ENCODE measurements at places on chromosomes 1 and 21.

DNA sequence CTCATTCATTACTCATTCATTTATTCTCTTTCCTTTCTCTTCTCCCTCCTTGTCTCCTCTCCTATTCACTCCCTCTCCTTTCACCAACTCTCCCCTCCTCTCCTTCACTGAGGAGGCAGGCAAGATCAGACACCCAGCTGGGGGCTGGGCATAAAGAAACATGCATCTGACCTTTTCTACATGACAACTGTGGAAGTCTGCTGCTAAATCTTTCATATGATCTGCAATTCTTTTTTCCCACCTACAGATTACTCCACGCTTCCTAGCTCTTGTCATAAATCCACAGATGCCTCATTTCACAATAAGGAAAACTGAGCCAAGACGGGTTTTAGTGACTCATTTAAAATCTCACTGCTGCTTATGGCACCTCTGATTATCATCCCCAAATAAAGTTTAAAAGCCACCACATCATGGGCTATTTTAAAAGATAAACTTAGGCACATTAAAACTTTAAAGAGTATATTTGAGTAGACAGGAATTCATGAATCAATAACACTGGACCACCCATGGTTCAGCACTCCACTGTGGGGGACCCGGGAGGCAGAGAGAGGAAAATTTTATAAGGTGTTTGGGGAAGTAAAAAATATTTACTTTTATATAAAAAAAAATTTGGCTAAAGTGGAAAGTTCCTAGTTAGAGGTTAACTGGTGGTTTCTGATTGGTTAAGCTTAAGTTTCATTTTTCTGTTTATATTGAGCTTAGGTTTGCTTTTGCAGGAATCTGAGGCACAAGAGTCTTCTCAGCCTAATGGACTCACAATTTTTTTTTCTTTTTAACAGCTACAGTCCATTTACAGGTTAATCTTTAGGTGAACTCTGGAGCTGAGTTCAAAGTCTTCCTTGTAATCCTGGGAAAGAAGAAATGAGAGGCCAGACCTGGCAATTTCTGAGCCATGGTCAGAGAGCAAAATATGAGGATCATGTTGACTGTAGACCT, 55.8 kb upstream of the DNAH14 start:
- no peak for DNase-seq

- DNase-seq: no peak
Observed at GRCh38 chr1:46549697-46550681, 1.5 kb downstream of the KNCN start.

- DNase-seq: no peak
Observed at GRCh38 chr1:64875606-64876005, 90.7 kb downstream of the JAK1 start.

DNA sequence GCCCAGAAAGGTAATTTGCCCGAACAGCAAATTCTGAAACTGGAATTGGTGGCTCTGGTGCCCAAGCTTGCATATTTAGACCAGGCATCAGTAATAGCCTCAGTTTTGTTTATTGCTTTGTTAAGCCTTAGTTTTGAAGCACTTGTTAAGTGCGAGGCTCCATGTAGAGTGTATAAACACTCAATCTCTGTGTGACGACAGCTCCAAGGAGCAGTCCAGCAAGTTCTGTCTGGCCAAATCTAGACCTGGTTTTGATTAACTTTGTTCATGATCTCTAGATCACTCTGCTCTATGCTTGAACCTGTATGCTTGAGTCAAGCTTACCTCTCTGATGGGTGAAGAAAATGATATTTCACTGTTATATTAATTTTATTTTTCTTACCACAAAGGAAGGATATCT, 37.4 kb downstream of the DOP1B start:
- DNase-seq: no peak

DNA sequence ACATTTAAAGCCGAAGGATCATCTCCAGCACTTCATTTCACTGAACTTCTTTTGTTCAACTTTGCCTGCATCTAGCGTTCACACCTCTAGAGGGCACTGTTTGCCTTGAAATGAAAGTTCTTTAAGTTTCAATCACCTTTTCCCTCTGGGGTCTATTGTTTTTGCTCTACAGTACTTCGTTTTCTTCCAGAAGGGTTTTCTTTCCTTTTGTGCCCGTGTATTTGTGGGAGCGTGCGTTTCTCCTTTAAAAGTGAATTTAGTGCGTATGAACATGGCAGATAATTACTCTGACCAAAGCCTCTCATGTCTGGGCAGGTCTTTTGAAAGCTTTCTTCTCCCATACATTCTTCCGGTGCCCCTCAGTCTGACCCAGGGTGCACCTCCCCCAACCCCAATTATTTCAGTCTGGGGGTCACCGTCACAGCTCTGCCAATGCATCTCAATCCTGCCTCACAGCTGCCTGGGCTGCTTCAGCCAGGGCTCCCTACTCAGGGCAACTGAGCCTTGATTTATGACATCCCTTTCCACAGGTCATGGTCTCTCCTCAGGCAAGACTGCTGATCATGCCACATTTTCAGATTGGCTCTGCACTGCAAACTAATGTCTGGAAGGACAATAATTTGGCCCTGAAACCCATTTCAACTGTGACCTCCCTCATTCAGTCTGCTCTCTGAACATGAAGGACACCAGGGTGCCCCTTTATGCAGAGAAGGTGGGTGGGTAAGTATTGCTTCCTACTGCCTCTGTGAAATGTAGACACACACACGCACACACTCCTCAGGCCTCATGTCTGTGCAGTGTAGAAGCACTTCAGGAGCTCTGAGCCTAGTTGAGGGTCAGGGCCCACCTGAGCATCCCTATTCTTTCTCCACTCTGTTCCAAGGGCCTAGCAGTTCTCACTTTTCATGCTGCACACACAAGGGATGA, 88.6 kb downstream of the NUF2 start:
- no peak for DNase-seq

All from NCI-H524 treated with DMSO at 0.1 percent for 48 hours (cell line).